ENCODE measurements at places on chromosomes 5 and 9. TPM values are rescaled to one million over a fixed set of nuclear protein-coding genes. Genes with fewer than 3 reads are reported as not detected.

The NEURL1B gene
- polyA plus RNA-seq: not detected

The PITX1 gene
- 0.38 TPM for polyA plus RNA-seq

The PCDHGA12 gene
- 0.59 TPM for polyA plus RNA-seq

The C9orf153 gene
- 0.14 TPM for polyA plus RNA-seq

The N4BP3 gene
- 10.1 TPM for polyA plus RNA-seq

The RPL12 gene
- 2,090 TPM for polyA plus RNA-seq

The GCNT4 gene
- 0.08 TPM for polyA plus RNA-seq

The PCA3 gene
- not detected for polyA plus RNA-seq

The TAF1L gene
- polyA plus RNA-seq: not detected

The CEP72 gene
- polyA plus RNA-seq: 5.4 TPM

The SLC6A7 gene
- not detected for polyA plus RNA-seq

The HK3 gene
- not detected for polyA plus RNA-seq

The SLC2A6 gene
- 65.2 TPM for polyA plus RNA-seq

The ELOVL7 gene
- 0.90 TPM for polyA plus RNA-seq

The DCTN4 gene
- polyA plus RNA-seq: 10.5 TPM

The PHF24 gene
- polyA plus RNA-seq: 0.06 TPM

The OR13D1 gene
- not detected for polyA plus RNA-seq

The CARTPT gene
- not detected for polyA plus RNA-seq

The C9 gene
- not detected for polyA plus RNA-seq

The NR4A3 gene
- polyA plus RNA-seq: 0.60 TPM

The IL3 gene
- polyA plus RNA-seq: not detected

The IL5 gene
- not detected for polyA plus RNA-seq

The OTP gene
- polyA plus RNA-seq: not detected

The MEGF10 gene
- not detected for polyA plus RNA-seq

The FAM153A gene
- not detected for polyA plus RNA-seq
